ENCODE measurements at places on chromosomes 2 and 18.
A peak's percentile ranks its signal among the peaks of the same experiment; 100 is the strongest.

GRCh38 chr2:145112467-145112866 is 592.5 kb upstream of the ZEB2 start:
- no peak for DNase-seq

DNA sequence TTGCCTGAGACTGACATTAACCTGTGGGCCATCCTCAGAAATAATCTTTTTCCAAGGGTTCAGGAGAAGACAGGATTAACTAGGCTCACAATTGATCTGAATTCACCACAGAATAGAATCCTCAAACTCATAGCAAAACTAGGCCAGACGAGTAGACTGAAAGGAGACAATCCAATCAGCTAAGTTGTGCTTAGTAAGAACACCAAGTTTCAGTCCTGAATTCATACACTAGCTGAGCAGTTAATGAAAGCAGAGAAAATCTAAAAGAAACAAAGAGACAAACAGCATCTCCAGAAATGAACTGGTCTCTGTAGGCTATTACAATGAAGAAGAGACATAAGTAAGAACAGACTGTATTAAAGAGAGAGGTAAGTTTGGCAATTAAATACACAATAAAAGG is 89.5 kb downstream of the GORASP2 start:
- DNase-seq = no peak

- DNase-seq = no peak
Observed at GRCh38 chr2:174796319-174796771, 32.1 kb upstream of the CHRNA1 start.

GRCh38 chr2:3483986-3484960 is 35.1 kb downstream of the ADI1 start:
- DNase-seq = no peak

- DNase-seq = no peak
Observed at GRCh38 chr18:79601234-79601633, 78.4 kb upstream of the CTDP1 start.

- no peak for DNase-seq
Observed at GRCh38 chr2:119849838-119850565, 90.3 kb downstream of the PTPN4 start.

- DNase-seq = no peak
Observed at GRCh38 chr2:18243816-18244215, 316.6 kb downstream of the RDH14 start.

DNA sequence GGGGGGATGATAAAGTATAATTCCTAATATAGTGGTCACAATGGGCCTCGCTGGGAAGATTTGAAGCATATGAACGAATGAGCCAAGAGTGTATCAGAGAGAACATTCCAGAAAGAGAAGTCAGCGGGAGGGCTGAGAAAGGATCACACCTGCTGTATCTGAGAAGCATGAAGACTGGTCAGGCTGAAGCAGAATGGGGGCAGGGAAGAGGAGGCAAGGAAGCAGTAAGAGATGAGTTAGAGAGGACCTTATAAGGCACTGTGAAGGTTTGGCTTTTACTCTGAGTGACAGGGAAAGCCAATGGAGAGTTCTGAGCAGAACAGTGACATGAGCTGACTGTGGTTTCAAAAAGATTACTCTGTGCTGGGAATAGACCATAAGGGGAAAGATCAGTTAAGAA is 73.5 kb downstream of the CHN1 start:
- DNase-seq = no peak

DNA sequence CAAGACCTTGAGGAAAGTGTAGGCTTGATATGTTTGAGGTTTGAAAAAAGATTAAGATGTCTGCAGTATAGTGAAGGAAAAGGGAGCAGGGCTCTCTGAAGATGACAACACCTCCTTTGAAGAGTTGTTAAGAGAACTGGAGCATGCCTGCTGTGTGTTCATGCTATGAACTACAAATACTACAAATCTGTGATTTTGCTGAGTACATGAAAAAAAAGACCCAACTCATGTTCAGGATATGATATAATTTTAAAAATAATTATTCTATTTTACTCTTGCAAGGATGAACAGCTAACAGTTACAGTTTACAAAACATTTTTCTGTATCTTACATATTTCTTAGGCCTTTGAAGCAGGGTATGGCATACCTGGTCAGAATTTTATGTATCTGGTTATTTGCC is 305.4 kb upstream of the CWC22 start:
- no peak for DNase-seq

GRCh38 chr2:55296393-55296792 is 27.4 kb upstream of the MTIF2 start:
- no peak for DNase-seq

GRCh38 chr18:51038110-51038509 is 8.1 kb downstream of the SMAD4 start:
- DNase-seq = no peak

DNA sequence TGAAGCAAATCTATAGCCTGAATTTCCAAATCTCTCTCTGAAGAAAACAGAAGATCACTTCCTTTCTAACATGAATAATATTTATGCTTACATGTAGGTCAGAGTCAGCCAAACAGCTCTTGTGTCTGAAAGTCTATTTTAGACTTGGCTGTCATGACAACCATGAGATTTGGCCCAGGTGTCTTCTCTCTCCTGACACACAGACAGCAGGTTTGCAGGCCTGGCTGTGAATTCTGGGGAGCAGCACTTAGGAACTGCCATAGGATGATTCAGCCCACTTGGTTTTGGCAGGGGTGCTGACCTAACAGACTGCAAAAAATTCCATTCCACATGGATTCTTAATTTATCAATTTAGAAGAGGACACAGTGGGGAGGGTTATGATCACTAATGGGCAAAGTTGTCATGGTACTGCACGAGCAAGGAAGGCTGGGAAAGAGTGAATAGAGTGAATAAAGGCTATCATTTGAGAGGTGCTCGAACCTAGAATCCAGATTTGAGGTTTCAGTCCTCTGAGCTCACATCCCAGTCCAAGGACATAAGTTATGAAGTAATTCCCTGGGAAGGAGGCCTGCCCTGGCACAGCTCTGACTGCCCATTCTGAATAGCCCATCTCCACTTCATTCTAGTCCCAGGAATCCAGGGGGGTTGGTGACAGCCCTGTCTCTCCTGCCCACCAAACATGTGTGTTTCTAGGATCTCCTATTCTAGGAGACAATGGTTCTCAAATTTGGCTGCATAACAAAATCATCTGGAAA is 453.9 kb upstream of the TRIB2 start:
- no peak for DNase-seq

DNA sequence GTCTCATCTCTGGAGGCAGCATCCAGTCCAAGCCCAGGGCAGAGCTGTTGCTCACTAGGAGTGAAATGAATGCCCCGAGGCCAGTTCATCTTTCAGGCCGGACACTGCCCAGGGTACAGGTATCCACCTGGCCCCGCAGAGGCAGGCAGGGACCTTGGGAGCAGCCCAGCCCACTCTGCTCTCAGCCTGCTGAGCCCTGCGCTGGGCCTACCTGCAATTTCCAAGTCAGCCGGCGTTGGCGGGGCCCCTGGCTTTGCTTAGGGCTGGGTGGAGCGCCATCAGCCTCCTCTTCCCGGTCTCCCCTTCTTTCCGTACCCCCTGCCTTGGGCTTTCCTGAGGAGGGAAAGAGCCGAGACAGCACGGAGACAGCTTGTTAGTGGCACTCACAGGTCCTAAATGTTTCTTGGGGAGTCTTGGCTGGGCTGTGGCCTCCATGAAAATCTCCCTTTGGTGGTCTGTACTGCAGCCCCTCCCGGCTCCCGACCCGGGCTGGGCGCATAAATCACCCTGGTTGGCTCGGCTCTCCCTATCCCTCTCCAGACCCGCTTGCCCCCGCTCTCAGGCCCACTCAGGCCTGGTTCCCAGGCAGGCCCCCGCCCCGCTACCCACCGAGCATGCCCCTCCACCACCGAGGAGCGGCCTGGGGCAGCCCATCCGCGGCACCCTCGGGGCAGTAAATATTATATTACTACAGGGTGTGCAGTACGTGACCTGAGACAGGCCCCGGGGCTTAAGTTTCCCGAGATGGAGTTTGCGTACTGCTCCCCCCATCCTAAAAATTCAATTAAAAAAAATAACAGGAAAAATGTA is 106.7 kb downstream of the DYSF start:
- DNase-seq = no peak

GRCh38 chr2:53515435-53516332 is 251.9 kb upstream of the CHAC2 start:
- DNase-seq = no peak

- DNase-seq = no peak
Observed at GRCh38 chr2:27296481-27296880, 11.8 kb downstream of the UCN start.

- DNase-seq = no peak
Observed at GRCh38 chr18:7616661-7617060, 49.5 kb downstream of the PTPRM start.

DNA sequence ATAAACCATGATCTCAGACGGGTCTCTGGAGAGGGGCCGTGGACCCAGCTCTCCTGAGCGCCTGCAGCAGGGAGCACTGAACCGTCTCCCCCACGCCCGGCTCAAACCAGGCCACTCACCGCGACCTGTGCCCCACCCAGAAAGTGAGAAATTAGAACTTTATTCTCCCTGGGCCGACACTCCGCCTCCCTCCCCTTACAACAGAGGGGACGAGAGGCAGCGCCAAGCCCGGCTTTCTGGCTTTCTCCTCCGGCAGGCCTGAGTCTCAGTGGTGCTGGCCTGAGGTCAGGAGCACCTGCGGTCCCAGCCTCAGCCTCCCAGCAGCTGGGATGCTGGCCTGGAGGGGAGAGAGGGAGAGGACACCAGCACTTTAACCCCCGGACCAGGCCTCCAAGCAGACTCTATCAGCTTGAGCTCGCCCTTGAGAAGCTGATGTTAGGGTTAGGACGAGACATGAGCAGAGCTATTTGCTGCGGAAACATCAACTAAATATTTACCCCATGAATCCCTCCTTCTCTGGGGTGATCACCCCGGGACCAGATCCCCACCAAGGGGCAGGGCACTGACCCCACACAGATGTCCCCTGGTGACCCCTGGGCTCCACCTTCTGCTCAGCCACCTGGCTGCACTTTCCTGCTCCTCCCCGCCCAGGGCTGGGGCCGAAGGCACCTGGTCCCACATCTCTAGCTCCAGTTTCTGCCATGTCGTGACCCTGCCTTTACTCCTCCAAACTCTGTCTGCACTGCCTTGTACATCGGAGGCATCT is 856.3 kb upstream of the SALL3 start:
- DNase-seq = no peak

DNA sequence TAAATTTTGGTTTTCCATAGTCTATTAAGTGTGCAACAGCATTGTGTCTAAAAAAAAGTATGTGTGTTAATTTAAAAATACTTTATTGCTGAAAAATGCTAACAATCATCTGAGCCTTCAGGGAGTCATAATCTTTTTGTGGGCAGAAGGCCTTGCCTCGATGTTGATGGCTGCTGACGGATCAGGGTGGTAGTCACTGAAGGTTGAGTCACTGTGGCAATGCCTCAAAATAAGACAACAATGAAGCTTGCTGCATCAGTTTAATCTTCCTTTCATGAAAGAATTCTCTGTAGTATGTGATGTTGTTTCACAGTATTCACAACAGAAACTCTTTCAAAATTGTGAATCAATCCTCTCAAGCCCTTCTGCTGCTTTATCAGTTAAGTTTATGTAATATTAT is 31.3 kb downstream of the HDHD2 start:
- DNase-seq = no peak

- DNase-seq = no peak
Observed at GRCh38 chr18:34114996-34115395, 109.7 kb downstream of the NOL4 start.

- no peak for DNase-seq
Observed at GRCh38 chr2:41998186-41999127, 49.4 kb upstream of the PKDCC start.

- DNase-seq = no peak
Observed at GRCh38 chr2:233112329-233112728, 52.2 kb downstream of the INPP5D start.

- no peak for DNase-seq
Observed at GRCh38 chr2:134718023-134718816, 580 bp downstream of the TMEM163 start.

- no peak for DNase-seq
Observed at GRCh38 chr2:60535685-60536312, 17.7 kb downstream of the BCL11A start.

- no peak for DNase-seq
Observed at GRCh38 chr2:239067196-239067865, 219.4 kb downstream of the TWIST2 start.

DNA sequence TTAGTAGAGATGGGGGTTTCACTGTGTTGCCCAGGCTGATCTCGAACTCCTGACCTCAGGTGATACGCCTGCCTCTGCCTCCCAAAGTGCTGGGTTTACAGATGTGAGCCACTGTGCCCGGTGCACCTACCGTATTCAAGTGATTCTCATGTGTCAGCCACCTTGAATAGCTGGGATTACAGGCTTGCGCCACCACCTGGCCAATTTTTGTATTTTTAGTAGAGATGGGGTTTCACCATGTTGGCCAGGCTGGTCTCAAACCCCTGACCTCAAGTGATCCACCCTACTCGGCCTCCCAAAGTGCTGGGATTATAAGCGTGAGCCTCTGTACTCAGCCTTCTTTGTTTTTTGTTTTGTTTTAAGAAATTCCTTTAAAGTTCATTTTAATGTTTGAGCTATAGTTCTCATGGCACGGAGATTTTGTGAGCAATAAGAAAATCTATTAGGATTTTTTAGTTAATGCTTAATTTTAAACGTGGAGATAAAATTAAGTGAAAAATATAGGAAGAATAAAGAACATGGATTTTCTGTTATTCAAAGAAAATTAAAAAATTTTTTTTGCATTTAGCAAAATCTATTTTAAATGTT is 242.6 kb downstream of the PHLPP1 start:
- peak; percentile 30 for DNase-seq

All from stimulated activated CD4-positive, alpha-beta T cell treated with anti-CD3 and anti-CD28 coated beads, Interleukin-12 subunit alpha, Interleukin-12 subunit beta, amount 100 ng/mL, for 48 hours (primary cell).